ENCODE measurements at places on chromosomes 16 and 17. TPM values are rescaled to one million over a fixed set of nuclear protein-coding genes. Genes with fewer than 3 reads are reported as not detected.

The AGRP gene
- total RNA-seq = not detected

The METTL2A gene
- 16.1 TPM for total RNA-seq

The FLCN gene
- total RNA-seq = 91.3 TPM

The KCNH6 gene
- total RNA-seq = not detected

The FOXN1 gene
- not detected for total RNA-seq

The BAIAP3 gene
- total RNA-seq = 5.0 TPM

The DOC2B gene
- total RNA-seq = 7.5 TPM

The ZNF213 gene
- total RNA-seq = 7.8 TPM

The SKA2 gene
- 18.7 TPM for total RNA-seq

The RBFOX1 gene
- not detected for total RNA-seq

The CCL14 gene
- 279 TPM for total RNA-seq

The KRT24 gene
- not detected for total RNA-seq

DNA sequence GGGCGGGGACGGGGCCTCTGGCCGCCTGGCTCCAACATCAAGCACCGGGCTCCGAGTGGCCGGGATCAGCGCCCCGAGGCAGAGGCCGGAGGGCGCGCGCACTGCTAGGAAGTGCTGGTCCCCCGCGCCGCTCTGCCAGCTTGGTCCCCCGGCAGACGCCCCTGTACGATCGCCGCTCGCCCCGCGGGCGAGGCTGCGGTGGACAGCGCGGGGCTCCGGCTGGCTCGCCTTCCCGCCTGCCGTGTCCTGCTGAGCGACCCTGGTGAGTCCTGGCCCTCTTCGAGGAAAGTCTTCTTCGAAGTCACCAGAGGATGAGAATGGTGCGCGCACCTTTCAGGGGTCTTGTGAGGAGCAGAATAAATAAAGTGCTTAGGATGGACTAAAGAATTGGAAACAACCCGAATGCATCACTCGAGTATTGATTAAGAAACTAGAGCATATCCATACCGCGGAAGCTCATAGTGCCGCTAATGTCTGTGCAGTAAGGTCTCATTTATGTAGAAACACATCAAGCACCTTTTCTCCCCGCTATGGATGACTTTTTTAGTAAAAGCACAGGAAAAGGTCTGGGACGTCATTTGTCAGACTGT lies 392 bp downstream of the ZNF213 start:
- peaks cover 52% of the 10 kb centered on the region for H3K36me3 ChIP-seq
- peaks cover 50% of the 10 kb centered on the region for H3K4me1 ChIP-seq
- DNase-seq = no peak

DNA sequence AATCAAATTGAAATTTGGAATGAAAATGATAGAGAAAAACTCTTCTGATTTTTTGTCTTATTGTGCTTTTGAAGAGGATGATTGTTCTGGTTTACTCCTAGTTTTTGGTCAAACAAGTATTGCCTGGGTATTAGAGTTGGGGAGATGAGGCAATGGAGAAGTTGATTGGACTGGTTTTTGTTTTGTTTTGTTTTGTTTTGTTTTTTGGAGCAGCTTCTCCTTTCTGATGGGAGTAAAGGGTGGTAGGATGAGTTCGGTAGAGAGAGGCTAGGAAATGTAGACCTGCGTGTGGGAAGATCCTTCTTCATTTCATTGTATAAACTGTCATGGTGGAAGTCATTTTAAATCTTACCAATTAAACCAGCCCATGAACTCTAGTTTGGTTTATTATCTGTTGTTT lies 17.7 kb downstream of the ATP6V0A1 start:
- DNase-seq = no peak
- peaks cover 17% of the 10 kb centered on the region for H3K4me1 ChIP-seq
- no peak overlapping the region for H3K27ac ChIP-seq
- H3K27me3 ChIP-seq = no peaks in the 10 kb centered on the region
- no peak overlapping the region for H3K4me3 ChIP-seq

GRCh38 chr17:50317121-50317520 lies 28.8 kb upstream of the XYLT2 start:
- no peaks in the 10 kb centered on the region for H3K4me1 ChIP-seq
- no peak overlapping the region for H3K4me3 ChIP-seq
- no peaks in the 10 kb centered on the region for H3K27me3 ChIP-seq
- no peak for DNase-seq

DNA sequence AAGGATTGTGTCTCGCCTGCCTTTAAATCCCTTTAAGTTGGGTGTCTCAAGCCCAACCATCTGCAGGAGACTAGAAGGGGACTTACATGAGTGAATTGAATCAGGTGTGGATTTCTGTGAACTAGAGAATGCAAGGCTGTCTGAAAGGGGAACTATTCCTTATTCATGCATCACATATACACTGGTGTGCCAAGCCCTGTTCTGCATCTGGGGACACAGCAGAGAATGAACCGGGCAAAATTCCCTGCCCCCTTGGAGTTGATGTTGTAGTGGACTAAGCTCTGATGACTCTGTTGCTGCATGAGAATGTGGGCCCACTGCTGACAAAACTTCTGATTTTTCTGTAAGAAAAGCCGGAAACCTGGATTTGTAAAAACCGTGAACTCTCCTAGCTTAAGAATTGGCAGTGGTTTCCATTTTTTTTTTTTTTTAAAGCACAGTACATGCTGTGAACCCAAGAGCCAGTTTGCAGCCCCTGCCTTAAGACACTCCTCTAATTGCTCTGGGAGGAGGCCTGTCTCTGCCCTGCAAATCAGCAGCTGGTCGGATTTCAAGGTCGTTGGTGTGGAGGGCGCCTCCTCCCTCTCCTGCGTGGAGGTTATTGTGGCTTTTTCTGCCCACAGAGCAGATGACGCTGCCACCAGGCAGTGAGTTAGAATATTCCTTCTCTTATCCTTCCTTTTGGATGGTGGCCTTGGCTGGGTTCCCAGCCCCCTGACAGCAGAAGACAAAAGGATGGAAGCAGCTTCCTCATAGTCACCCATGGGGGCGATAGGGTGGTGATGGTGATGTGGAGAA lies 131.0 kb downstream of the PRKCB start:
- peaks cover 59% of the 10 kb centered on the region for H3K36me3 ChIP-seq
- no peaks in the 10 kb centered on the region for H3K27me3 ChIP-seq
- peaks cover 25% of the 10 kb centered on the region for H3K4me1 ChIP-seq
- no peak overlapping the region for H3K27ac ChIP-seq
- DNase-seq = no peak

- H3K4me3 ChIP-seq = no peak overlapping the region
- no peak overlapping the region for H3K27ac ChIP-seq
- no peaks in the 10 kb centered on the region for H3K4me1 ChIP-seq
- no peaks in the 10 kb centered on the region for H3K27me3 ChIP-seq
- no peak for DNase-seq
Measured at GRCh38 chr17:71725811-71726210, 395.0 kb upstream of the SOX9 start.

DNA sequence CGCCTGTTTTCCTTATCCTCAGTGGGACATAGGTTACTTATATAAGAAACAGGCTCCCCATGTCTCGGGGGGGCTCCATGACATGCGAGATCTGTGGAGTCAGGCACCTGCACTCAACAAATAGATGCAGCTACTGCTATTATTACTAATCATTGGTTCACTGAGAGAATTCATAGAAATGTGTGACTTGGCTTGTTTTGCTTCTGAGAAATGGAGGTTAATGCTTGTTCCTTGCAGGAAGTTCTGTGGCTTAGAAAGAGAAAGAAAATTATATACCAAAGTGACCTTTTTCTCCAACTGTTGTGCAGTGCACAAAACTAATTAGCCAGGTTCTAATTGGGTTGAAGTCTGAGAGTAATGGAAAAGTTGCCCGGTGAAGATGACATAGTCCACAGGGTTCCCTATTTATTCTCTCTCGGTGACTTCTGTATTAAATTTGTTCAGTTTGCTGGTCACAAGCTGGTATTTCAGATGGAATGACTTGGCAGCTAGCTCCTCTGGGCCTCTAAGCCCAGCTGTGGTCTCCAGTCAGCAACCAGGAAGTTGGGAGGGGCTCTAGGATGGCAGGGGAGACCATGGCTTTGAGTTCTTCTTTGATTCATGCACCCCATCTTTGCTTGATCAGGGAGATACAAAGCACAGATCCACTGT lies 17.6 kb upstream of the MAF start:
- H3K36me3 ChIP-seq = no peaks in the 10 kb centered on the region
- H3K27ac ChIP-seq = no peak overlapping the region
- H3K4me3 ChIP-seq = no peak overlapping the region
- H3K27me3 ChIP-seq = no peaks in the 10 kb centered on the region
- peaks cover 7% of the 10 kb centered on the region for H3K4me1 ChIP-seq

GRCh38 chr16:3998793-3999478 lies 117.3 kb downstream of the ADCY9 start:
- H3K4me1 ChIP-seq = no peaks in the 10 kb centered on the region
- H3K36me3 ChIP-seq = no peaks in the 10 kb centered on the region
- H3K27ac ChIP-seq = peak overlapping the region; percentile 28
- DNase-seq = no peak

GRCh38 chr17:1511290-1511689 lies 5.1 kb downstream of the INPP5K start:
- H3K27ac ChIP-seq = peak overlapping the region; percentile 58
- peaks cover 30% of the 10 kb centered on the region for H3K4me1 ChIP-seq
- peaks cover 49% of the 10 kb centered on the region for H3K36me3 ChIP-seq
- DNase-seq = no peak
- no peak overlapping the region for H3K4me3 ChIP-seq
- no peaks in the 10 kb centered on the region for H3K27me3 ChIP-seq

DNA sequence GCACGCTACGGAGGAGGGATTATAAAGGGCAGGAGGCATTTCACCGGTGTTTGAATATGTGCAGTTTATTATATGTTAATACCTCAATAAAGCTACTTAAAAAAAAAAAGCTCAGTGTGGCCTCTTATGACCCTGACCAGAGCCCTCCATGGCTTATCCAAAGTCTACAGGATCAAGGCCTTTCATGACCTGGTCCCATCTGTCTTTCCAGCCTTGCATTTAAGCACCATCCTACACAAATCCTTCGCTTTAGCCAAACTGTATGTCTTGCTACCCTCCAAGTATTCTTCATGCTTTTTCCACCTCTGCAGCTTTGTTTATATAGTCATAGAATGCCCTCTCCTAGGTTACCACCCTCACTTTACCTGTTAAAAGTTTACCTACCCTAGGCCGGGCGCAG lies 6.5 kb downstream of the MFSD6L start:
- peak overlapping the region; percentile 46 for H3K27ac ChIP-seq
- no peaks in the 10 kb centered on the region for H3K27me3 ChIP-seq
- no peaks in the 10 kb centered on the region for H3K36me3 ChIP-seq
- no peak overlapping the region for H3K4me3 ChIP-seq
- H3K4me1 ChIP-seq = peaks cover 11% of the 10 kb centered on the region
- no peak for DNase-seq

DNA sequence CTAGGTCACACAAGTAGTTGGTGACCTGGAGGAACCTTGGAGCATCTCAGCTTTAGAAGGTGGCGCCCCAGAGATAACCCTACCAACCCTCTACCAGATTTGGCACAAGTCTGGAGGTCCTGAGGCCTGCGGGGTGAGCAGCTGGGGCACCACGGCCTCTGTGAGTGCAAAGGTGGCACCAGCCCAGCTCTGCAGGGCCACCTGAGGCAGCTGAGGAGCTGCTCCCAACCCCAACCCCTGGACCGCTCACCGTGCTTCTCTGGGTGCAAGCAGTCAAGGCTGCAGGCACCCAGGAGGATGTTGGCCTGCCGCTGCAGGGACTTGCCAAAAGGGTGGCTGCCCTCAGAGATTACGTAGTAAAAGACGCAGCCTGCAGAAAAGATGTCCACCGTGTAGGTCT lies 28.4 kb upstream of the ICAM2 start:
- no peak for DNase-seq
- H3K27ac ChIP-seq = peak overlapping the region; percentile 78
- no peak overlapping the region for H3K4me3 ChIP-seq
- peaks cover 12% of the 10 kb centered on the region for H3K4me1 ChIP-seq
- H3K36me3 ChIP-seq = peaks cover 77% of the 10 kb centered on the region
- H3K27me3 ChIP-seq = no peaks in the 10 kb centered on the region

DNA sequence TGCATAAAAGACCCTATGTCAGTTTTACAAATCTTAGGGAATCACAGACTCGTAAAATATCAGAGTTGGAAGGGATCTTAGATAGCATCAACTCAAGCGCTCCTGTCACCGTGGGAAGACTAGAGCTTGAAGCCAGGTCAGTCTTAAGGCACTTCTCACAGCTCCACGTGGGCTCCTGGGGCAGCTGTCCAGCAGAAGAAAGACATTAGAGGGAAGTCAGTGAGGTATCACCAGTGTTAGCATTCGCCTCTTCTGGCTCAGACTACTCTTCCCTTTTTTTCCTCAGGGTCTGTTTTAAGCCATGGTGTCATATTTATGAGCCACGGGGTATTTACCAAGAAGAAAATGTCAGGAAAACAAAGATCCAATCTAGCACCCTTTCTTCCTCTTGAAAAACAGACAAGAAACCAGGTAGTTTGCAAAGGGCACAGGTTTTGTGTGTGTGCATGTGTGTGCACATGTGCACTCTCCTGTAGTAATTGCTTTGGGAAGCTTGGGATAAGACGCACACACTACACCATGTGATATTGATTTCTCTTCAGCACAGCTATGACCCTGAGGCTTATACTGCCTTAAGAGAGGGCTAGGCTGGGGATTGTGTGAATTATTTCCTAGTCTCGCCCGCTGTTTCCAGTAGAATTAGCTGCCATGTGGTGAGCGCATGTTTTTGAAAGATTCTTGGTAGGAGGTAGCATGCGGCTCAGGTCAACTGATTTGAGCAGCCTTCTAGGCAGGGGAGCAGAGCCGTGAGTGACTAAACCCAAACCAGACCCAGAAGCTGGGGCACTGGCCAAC lies 61.0 kb upstream of the ELAC2 start:
- no peaks in the 10 kb centered on the region for H3K4me1 ChIP-seq
- DNase-seq = no peak
- H3K27ac ChIP-seq = no peak overlapping the region
- H3K4me3 ChIP-seq = no peak overlapping the region

GRCh38 chr17:81002409-81003361 lies 11.0 kb downstream of the CHMP6 start:
- no peak overlapping the region for H3K27ac ChIP-seq
- peaks cover 9% of the 10 kb centered on the region for H3K4me1 ChIP-seq
- peak; percentile 39 for DNase-seq
- H3K36me3 ChIP-seq = peaks cover 31% of the 10 kb centered on the region
- H3K4me3 ChIP-seq = no peak overlapping the region

- H3K4me3 ChIP-seq = no peak overlapping the region
- H3K27ac ChIP-seq = no peak overlapping the region
- no peaks in the 10 kb centered on the region for H3K27me3 ChIP-seq
- no peak for DNase-seq
Measured at GRCh38 chr16:49776085-49776595, 79.8 kb downstream of the ZNF423 start.

DNA sequence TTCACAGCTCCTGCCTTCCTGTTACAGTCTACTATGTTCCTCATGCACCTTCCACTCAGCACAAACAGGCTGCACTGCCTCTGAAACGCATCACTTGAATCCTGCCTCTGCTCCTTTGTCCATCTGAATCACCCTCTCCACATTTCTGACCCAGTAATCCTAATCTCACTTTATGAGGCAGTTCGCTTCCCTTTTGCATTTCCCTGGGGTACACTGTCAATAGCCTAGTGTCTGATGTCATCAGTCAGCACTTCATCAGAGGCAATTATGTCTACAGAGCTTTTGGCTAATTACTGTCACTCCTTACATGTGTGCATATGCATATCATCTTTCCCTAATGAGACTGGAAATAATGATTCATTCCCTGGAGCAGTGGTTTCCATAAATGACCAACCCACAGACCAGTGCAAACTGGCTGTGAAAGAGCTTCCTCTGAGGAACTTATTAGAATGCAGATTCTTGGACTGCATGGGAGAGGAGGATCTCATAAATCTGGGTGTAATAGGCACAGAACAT lies 23.6 kb downstream of the CA4 start:
- no peak for DNase-seq
- H3K4me3 ChIP-seq = no peak overlapping the region
- no peak overlapping the region for H3K27ac ChIP-seq
- H3K4me1 ChIP-seq = peaks cover 5% of the 10 kb centered on the region
